ENCODE measurements at places on chromosomes 3 and 15.

DNA sequence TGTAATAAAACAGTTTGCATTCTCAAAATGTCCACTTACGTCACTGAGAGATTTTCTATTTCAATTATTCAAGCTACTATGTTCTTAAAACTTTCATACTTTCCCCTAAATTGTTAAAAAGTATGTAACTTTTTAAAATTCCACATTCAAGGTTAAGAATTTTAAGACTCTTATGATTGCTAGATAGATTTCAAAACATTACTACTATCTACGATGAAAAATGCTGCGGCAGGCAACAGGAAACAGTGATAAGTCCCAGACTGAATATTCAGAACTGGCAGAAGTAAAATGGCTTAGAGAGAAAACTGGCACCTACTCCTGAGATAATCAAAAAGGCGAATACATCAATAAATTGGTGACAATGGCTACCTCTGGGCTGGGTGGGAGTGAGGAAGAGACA, 16.2 kb downstream of the ATP13A3 start:
- DNase-seq, result no peak

GRCh38 chr3:187084126-187084525, 55.2 kb downstream of the RPL39L start:
- DNase-seq, result no peak

DNA sequence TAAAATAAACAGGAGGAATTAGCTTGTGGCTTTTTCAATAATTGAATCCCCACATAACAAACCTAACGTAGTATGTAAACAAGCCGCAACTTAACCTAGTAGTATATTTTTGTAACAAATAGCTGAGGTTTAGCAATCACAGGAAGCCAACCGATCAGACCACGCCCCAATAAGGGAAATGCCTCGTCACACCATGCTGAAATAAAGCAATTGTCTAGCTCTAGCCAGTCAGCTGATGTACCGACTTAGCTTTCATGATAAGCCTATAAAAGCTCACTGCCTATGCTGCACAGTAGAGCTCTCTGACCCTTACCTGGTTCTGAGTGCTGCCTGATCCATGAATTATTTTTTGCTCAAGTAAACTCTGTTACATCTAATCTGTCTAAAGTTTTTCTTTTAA, 208.9 kb downstream of the ROBO1 start:
- no peak for DNase-seq

- DNase-seq, result no peak
These were observed 18.7 kb downstream of the PXYLP1 start for GRCh38 chr3:141250342-141250741.

DNA sequence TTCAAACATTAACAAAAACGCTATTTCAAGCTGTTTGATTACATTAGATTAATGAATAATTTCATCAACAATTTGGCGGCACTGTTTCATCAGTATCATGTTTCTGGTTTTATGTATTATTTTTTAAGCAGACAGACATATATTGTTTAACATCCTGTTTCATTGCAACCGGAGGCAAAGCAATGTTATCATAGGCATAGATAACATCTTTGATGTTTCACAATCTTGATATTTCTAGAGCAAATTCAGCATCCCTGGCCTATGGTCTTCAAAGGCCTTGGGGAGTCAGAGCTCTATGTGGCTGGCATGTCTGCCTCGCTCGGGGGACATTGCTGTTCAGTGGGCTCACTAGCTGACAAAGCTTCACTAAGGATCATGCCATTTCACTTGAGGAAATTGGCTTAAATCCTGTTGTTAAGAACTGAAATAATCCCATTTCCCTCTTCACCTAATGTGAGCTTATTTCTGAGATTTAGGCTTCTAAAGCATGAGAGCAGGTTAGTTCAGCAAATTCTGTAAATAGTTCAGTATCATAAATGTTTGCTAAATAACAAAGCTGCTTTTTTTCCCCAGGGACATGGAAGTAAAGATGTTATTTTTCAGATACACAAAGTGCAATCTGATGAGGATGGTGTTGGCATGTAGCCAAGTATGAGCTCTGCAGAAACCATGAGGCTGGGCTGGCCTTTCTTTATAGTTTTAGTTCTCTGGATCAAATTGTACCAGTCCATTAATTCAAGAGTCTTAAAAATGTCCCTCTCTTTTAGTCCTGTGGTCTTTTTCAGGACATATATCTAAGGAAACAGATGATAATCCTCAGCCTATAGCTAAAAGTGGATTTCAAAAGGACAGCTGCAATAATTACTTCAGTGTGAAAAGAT, 941.4 kb downstream of the PLOD2 start:
- DNase-seq, result no peak

GRCh38 chr15:88043396-88043795, 213.1 kb downstream of the NTRK3 start:
- no peak for DNase-seq

- no peak for DNase-seq
These were observed 927.6 kb downstream of the FHIT start for GRCh38 chr3:60323651-60324050.

- DNase-seq, result peak; percentile 10
These were observed 66.7 kb upstream of the GOLGA8B start for GRCh38 chr15:34650177-34650576.

Measured in AG08396 (cell line).